ENCODE measurements at places on chromosomes 6 and 20.

DNA sequence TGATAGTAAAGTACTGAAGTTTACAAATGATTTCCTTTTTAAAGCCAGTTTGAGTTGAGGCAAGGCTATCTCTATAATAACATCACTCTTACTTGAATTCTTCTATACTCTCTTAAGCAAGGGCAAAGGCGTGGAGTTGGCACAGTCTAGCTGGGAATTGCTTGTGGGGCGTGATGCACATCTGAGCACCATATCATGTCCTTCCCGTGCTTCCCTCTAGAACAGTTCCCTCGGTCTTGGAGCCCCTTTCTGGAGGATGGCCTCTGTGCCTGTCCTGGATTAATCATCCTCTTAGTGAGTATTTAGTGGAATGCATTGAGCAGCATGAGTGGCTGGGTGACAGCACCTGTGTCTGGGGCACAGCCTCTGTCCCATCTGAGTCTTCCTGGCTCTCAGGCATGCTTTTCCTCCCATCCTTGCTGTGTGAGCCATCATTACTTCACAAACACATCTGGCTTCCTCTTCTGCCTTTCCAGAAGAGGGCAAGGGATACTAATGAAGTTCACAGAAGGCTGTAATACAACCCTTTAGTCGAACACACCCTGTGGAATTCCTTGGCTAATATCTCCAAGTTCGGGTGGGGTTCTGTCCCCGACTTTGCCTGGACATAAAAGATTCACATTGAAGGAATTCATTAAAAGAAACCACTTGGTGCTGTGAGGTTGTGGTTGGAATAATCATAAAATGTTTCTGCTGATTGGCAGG is 188.2 kb downstream of the FNDC1 start:
- DNase-seq = no peak
- H3K27ac ChIP-seq = no peak overlapping the region
- no peak overlapping the region for H3K4me3 ChIP-seq
- no peaks in the 10 kb centered on the region for H3K4me1 ChIP-seq
- peaks cover 11% of the 10 kb centered on the region for H3K27me3 ChIP-seq
- H3K36me3 ChIP-seq = no peaks in the 10 kb centered on the region

DNA sequence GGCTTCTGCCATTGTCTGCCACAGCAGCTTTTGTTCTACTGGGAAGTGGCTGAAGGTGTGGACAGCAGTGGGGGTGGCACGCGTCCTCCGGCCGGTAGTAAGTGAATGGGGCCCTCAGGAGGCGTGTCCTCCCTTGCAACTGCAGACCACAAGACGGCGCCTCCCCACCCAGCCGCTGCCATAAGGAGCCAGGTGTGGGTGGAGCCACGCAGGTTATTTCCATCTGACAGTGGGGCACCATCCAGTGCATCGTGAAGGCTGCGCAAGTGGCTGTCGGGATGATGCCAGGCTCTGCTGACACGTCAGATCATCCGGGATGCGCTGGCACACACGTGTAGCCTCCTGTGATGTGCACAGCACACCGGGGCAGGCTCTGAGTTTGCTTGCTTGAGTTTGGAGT is 379.7 kb downstream of the CDH4 start:
- no peak overlapping the region for H3K27ac ChIP-seq
- H3K4me1 ChIP-seq = no peaks in the 10 kb centered on the region
- no peak overlapping the region for H3K4me3 ChIP-seq
- no peaks in the 10 kb centered on the region for H3K36me3 ChIP-seq
- peaks cover 22% of the 10 kb centered on the region for H3K27me3 ChIP-seq

DNA sequence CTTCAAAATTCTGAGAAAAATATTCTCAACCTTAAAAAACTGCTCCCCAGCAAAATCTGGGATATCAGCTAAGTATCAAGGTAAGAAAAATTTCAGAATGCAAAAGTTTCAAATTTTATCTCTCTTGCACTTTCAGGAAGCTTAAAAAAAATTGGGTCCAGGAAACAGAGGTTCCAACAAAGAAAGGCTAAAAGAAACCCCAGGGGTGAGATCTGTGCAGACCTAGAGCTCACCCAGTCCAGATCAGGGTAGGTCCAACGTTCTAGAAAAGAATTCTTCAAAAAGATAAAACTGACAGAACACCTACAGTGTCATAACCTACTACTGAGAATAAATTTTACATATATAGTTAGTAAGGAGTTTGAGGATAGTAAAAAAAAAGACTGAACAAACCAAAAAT is 23.5 kb downstream of the ILRUN start:
- H3K27ac ChIP-seq = peak overlapping the region; percentile 21
- peaks cover 17% of the 10 kb centered on the region for H3K4me1 ChIP-seq
- no peak for DNase-seq
- H3K36me3 ChIP-seq = no peaks in the 10 kb centered on the region
- H3K4me3 ChIP-seq = no peak overlapping the region
- no peaks in the 10 kb centered on the region for H3K27me3 ChIP-seq

DNA sequence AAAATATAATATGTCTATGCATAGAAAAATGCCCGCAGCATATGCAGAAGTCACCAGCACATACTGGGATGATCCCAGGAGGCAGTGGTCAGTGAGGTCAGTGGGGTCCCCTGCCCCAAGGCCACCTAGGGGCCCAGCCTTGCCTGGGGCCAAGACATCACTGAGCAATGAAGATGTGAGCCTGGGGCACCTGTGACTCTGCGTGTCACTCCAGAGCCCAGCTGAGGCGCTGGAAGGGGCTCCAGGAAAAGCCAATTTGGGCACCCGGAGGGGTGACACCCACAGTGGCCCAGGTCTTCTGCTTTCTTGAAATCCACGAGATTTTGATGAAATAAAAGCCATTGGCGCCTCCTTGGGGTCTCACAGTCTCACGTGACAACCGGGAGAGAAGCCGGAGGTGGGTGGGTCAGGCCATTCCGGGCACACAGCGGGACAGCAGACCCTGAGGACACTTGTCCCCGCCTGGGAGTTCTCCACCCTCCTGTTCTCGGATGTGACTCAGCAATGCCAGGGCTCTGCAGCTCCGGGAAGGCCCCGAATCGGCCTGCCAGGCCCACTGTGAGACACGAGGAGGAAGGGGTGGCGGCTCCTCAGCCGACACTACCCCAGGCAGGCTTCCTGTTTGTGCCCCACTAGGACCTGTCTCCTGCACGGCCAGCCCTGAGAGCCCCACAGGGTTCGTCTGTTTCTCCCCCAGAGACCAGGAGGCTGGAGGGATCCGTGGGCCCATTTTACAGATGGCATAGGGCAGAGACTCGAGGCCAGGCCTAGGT is 24.4 kb upstream of the SLCO4A1 start:
- H3K27ac ChIP-seq = no peak overlapping the region
- peaks cover 9% of the 10 kb centered on the region for H3K27me3 ChIP-seq
- H3K36me3 ChIP-seq = no peaks in the 10 kb centered on the region

- H3K4me1 ChIP-seq = peaks cover 21% of the 10 kb centered on the region
- H3K27ac ChIP-seq = no peak overlapping the region
- no peaks in the 10 kb centered on the region for H3K27me3 ChIP-seq
- peaks cover 5% of the 10 kb centered on the region for H3K36me3 ChIP-seq
- no peak for DNase-seq
- H3K4me3 ChIP-seq = no peak overlapping the region
Observed at GRCh38 chr20:50175938-50176933, 14.4 kb upstream of the CEBPB start.

DNA sequence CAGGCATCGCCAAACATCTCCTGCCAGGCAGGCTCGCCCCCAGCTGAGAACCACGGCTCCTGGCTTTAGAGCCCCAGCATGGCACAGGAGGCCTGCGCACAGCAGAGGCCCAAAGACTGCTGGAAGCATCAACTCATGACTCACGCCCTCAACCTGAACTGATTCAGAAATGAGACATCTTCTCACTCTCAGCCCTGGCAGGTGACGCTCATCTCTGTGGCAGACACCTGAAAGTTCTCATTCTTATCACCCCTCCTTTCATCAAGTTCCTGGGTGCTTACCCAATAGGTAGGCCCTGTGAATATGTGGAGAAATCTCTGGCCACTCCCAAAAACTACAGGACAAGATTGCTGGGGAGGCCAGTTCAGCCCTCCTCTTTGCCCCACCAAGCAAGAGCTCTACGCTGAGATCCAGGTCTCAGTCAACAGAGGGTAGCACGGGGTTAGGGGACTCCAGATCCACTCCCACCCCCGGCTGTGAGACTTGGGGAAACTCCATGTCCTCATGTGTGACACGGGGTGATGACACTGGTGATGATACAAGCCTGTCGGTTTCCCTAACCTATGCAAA is 11.3 kb downstream of the NFATC2 start:
- H3K36me3 ChIP-seq = no peaks in the 10 kb centered on the region
- peak overlapping the region; percentile 80 for H3K27ac ChIP-seq
- H3K4me3 ChIP-seq = no peak overlapping the region

- H3K4me1 ChIP-seq = no peaks in the 10 kb centered on the region
- DNase-seq = no peak
- H3K27ac ChIP-seq = no peak overlapping the region
Observed at GRCh38 chr6:142412241-142412640, 110.4 kb downstream of the ADGRG6 start.
